ENCODE measurements at places on chromosomes 2 and 18.

- no peak for DNase-seq
Measured at GRCh38 chr2:157355618-157356017, 30.0 kb upstream of the ERMN start.

DNA sequence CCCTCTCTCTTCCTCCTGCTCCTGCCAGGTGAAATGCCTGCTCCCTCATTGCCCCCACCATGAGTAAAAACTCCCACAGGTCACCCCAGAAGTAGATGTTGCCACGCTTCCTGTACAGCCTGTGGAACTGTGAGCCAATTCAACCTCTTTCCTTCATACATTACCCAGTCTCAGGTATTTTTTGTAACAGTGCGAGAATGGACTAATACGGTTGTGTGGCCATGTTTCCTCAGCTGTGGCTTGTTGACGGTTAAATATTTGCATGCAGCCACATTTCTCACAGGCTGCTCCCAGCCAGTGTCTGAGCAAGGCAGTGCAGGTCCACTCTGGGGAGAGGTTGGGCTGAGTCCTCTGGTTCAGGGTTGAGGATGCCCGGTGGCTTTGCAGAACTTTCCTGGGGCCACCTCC lies 27.8 kb upstream of the COPS8 start:
- DNase-seq = no peak

DNA sequence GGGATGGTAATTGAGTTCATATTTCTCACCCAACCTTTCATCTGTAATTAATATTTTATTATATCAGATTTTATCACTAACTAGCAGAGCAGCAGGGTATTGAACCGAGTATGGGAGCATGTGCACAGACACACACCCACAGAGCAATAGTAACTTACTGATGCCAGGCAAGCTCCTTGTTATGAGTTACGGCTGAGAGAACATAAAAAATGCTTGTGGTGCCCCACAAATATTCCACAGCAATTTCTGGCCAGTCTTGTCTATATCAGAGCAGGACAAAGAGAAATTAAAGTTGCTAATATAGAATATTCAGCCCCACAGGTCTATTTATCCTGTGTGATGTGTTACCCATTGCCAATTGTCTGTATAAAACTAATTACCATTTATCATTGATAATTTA lies 501.8 kb upstream of the RAB12 start:
- DNase-seq = no peak

GRCh38 chr2:217611626-217612127 lies 391.1 kb downstream of the TNS1 start:
- no peak for DNase-seq

- no peak for DNase-seq
Measured at GRCh38 chr2:6812857-6813530, 52.7 kb downstream of the CMPK2 start.

DNA sequence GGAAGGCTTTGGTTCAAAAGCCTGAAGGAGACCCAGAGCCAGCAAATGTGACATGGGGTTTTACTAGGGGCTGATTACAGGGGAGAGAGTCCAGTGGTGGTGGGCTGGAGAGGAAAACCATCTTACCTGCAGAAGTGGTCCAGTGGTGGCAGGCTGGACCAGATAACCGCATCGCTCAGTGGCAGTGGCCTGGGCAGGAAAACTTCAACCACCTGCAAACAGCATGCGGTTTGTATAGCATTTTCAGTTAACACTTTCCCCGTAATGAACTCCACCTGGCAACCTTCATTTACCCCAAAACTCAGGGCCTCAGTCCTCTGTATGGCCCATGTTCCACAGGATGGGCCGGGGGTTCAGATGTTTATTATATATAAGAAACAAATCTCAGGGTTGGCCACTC lies 114.4 kb downstream of the LRRTM1 start:
- DNase-seq = no peak

GRCh38 chr2:32498306-32498705 lies 129.5 kb upstream of the TTC27 start:
- DNase-seq = no peak

- DNase-seq = no peak
Measured at GRCh38 chr2:205574001-205574400, 108.3 kb upstream of the NRP2 start.

DNA sequence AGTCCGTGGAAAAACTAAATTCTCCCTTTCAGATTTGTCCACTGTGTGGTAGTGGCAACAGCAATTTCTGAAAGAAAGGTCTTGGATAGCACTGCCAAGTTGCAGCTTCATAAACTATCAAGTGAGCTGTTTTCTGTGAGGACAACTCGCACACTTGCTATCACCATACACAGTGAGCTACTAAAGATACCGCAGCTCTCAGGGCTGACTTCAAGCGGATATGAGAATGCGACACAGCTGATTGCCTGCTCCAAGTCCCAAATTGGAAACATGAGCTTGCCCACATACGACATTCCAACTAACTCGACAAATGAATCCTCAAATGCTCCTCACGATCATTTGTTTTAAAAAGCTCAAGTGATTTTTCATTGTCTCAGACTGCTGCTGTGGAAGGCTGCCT lies 46.2 kb downstream of the E2F6 start:
- DNase-seq = no peak

DNA sequence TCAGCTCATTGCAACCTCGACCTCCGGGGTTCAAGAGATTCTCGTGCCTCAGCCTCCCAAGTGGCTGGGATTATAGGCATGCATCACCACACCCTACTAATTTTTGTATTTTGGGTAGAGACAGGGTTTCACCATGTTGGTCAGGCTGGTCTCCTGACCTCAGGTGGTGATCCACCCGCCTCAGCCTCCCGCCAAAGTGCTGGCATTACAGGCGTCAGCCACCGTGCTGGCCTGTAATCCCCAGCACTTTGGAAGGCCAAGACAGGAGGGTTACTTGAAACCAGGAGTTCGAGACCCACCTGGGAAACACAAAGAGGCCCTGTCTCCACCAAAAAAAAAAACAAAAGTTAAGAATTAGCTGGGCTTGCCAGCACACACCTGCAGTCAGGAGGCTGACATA lies 18.5 kb downstream of the USP34 start:
- DNase-seq = no peak

GRCh38 chr2:85133751-85134254 lies 611 bp downstream of the TCF7L1 start:
- no peak for DNase-seq

- DNase-seq = no peak
Measured at GRCh38 chr18:59093668-59094067, 46.0 kb upstream of the SEC11C start.

GRCh38 chr2:12759248-12759647 lies 42.5 kb downstream of the TRIB2 start:
- no peak for DNase-seq

DNA sequence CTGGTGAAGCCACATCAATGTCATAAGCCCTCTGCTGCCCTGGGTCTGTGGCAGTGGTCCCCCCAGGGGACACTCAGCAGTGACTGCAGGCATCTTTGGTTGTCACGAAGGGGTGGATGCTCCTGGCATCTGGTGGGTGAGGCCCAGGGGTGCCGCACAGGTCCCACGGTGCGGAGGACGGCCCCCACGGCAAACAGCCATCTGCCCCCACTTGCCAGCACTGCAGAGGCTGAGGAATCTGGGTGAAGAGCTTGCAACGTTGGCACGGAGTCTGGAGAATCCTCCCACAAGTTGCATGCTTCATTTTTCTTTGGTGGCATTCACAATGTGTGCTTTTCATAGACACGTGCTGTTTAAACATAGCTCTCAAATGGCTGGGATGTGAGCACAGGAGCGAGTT lies 105.1 kb upstream of the PXDN start:
- DNase-seq = no peak

- no peak for DNase-seq
Measured at GRCh38 chr2:188813857-188814256, 160.3 kb upstream of the COL3A1 start.

GRCh38 chr2:148042219-148042618 lies 21.3 kb downstream of the MBD5 start:
- no peak for DNase-seq

DNA sequence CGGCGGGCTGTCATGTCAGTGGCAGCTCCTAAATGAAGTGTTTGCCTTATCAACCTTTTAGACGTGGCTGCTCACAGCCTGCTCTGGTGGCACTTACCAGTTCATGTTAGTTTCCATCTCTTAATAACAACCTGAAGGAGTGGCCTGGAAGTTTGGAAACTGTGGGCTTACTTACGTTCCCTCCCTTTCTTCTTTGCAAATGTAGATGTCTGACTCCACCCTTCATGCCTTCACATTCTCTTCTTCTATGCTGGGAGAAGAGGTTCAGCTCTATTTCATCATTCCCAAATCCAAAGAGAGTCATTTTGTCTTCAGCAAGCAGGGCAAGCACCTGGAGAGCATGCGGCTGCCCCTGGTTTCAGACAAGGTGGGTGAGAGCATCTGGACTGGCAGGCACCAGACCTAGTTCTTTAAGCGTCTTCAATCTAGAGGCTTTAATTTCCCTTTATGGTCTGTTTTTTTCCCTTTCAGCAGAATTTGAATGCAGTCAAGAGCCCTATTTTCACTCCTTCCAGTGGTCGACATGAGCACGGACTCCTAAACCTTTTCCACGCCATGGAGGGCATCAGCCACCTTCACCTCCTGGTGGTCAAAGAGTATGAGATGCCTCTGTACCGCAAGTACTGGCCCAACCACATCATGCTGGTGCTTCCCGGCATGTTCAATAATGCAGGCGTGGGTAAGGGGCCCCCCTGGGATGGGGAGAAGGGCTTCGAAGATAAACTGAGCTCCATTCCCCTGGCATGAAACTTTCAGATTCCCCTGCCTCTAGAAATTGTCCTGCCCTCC lies 92.4 kb downstream of the ESCO1 start:
- DNase-seq = no peak

- DNase-seq = no peak
Measured at GRCh38 chr2:133705287-133705686, 137.0 kb upstream of the NCKAP5 start.

GRCh38 chr2:205763708-205764211 lies 81.5 kb downstream of the NRP2 start:
- DNase-seq = peak; percentile 72

DNA sequence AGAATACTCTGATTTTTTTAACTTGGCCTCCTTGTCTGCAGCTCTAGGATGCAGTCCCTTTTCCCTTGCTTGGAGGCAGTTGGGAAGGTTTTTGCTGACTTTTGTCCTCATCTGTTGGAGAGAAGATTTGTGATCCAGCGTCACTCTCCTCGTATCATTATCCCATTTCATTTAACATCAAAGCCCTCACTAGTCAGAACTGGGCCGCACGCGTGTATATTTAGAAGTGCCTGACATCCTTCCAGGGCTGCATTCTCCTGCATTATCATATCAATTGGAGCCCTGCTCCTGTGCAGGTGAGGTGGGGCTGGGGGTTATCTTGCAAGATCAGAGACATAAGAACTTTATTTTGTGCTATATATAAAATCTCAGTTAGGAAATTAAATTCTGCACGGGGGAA lies 435.1 kb upstream of the HS6ST1 start:
- no peak for DNase-seq

- no peak for DNase-seq
Measured at GRCh38 chr2:229715895-229716507, 1.6 kb upstream of the DNER start.

DNA sequence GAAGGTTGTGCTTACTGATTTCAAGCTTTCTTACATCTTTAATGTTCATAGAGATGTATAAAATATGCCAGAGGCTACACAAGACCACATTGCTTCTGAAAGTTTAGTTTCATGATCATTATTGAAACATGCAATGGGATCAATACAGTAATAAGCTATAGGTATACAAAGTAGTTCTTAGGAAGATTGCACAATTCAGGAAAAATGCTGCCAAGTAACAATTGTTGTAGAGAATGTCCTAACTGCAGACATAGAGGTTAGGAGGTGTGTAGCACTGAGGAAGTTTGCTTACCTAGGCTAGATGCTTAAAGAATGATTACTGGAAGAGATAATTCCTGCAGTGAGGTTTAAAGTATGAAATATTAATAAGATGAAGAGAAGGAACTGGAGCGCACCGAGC lies 259.5 kb upstream of the CYRIA start:
- DNase-seq = no peak

- no peak for DNase-seq
Measured at GRCh38 chr2:176646033-176646615, 376.9 kb downstream of the MTX2 start.

Measured in dorsolateral prefrontal cortex (tissue), 122 donors.